NAMALWA (cell line): ENCODE measurements at places on chromosomes 1 and 21.
A peak's percentile ranks its signal among the peaks of the same experiment; 100 is the strongest.

- no peak for DNase-seq
These were observed 10.2 kb upstream of the MAGI3 start for GRCh38 chr1:113380075-113380474.

- peak; percentile 72 for DNase-seq
These were observed at the start of gene CELSR2 for GRCh38 chr1:109248797-109249629. Gene CELSR2, plus strand, starts transcription at chr1:109249539. Its CDS starts 541 bp downstream, at chr1:109250080.

DNA sequence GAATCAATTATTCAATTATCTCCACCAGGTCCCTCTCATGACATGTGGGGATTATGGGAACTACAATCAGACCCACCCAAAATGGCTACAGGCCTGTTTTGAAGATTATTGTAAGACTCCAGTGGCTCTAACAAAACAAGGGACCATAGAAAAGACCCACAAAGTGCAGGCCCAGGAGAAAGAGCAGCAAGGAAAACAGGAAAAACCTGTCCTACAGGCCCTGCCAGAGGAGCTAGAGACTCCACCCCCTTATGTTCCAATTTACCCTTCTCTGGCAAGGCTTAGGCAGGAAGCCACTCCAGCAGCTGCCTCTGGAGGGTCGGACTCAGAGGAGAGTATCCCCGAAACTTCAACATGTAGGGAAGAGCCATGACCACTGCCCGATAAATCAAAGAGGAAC, 96.5 kb downstream of the LIPI start:
- no peak for DNase-seq

DNA sequence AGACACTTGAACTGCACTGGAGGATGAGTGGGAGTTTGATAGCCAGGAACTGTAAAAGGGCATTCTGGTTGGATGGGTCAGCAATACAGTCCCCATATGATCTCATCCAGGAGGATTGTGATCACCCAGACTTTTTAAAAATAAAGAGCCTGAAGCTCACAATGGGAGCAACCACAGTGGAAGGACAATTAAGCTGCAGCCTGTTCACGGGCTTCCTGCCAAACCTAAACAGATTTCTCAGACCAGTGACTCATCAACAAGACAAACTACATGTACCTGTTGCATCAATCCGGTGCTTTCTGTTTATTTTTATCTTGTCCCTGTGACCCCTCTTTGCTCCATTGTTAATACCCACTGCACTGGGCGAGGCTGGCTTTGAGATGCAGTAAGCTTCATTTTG, 52.3 kb downstream of the PAPPA2 start:
- DNase-seq: no peak

- no peak for DNase-seq
These were observed 28.5 kb downstream of the LRRC8B start for GRCh38 chr1:89553157-89553556.

GRCh38 chr1:70382682-70383081, 28.2 kb upstream of the ANKRD13C start:
- no peak for DNase-seq

- no peak for DNase-seq
These were observed 178.2 kb downstream of the FOXD2 start for GRCh38 chr1:47616036-47616435.

GRCh38 chr1:36572906-36573305, 90.2 kb upstream of the CSF3R start:
- DNase-seq: no peak

- no peak for DNase-seq
These were observed 299.7 kb upstream of the KAZN start for GRCh38 chr1:14298806-14299205.

DNA sequence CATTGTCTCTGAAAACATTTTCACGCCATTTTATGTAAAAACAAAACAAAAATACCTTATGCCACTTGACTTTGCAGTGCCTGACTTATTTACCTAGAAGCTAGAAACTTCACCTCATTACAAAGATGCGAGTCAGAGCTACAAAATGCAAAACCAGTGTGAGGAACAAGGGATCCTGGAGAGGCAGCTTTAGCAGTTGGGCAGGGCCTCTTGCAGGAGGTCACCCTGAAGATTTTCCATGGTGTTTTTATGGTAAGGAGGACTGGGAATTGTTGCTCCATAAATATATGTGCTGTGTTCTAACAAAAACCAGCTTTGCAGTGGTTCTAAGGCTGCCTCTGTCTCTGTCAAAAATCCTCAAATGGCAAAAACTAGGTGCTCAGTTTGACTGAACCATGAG, 36.4 kb upstream of the TARBP1 start:
- no peak for DNase-seq

DNA sequence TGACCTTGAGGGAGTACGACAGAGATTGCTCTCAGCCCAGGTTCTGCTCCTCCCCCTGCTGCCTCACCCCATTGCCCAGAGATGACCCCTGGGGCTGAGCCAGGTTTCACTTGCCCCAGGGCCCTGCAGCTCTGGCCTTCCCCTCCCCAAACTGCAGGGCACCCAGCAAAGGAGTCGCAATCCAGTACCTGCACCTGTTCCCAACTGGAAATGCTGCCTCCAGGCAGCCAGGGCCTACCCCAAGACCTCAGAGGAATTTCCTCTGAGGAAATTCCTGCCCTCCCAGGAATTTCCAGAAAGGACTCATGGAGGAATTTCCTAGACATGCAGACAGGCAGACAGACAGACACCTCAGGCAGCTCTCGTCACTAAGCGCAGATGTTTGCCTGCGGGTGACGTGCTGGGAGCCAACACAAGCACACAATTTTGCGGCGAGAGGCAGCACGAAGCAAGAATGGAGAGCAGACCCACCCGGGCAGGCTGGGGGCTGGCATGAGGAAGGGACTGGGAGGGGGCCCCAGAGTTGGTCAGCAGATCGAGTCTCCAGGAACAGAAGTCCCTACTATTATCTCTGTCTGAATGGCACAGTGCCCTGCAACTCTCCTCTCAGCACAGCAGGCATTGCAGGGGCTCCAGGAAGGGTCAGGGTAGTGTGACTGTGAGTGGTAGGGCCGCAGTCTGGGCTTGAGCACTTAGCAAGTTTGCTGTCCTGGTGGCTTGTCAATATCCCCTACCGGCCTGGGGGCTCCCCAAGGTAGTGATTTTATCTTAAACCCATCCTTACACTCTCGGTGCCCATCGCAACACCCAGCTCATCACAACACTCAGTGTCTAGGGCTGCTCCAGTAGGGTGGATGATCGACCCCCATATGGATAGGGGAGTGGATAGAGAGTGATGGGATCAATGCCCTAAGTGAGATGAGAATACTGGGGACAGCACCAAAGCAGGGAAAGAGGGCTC, 2.9 kb upstream of the EFNA1 start:
- DNase-seq: no peak

- DNase-seq: no peak
These were observed 111.8 kb upstream of the ADAR start for GRCh38 chr1:154719586-154720327.

GRCh38 chr21:38282921-38283320, 26.1 kb downstream of the KCNJ15 start:
- no peak for DNase-seq

DNA sequence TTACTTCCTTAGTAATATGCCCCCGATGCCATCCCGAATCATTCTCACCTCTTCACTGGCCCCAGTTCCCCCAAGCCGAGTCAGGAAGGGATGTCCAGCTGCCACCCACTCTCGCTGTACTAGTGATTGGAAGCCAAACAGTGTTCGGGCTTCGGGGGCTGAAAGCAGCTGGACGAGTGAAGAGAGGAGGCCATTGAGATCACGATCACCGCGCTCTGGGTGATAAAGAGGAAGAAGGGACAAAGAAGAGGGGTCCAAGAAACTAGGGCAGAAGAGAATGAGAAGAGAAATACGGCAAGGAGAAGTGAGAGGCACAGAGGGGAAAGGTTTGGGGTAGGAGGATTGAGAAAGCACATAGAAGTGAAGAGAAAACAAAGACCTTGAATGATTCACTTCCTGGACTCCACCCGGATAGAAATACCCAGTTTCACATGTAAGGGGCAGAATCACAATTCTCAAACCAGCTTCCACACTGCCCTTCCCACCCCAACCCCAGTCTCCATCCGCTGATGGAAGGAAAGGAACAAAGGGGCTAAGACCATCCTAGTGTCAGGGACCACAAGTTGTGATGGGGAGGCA, 3.7 kb upstream of the SF3B4 start:
- DNase-seq: no peak

DNA sequence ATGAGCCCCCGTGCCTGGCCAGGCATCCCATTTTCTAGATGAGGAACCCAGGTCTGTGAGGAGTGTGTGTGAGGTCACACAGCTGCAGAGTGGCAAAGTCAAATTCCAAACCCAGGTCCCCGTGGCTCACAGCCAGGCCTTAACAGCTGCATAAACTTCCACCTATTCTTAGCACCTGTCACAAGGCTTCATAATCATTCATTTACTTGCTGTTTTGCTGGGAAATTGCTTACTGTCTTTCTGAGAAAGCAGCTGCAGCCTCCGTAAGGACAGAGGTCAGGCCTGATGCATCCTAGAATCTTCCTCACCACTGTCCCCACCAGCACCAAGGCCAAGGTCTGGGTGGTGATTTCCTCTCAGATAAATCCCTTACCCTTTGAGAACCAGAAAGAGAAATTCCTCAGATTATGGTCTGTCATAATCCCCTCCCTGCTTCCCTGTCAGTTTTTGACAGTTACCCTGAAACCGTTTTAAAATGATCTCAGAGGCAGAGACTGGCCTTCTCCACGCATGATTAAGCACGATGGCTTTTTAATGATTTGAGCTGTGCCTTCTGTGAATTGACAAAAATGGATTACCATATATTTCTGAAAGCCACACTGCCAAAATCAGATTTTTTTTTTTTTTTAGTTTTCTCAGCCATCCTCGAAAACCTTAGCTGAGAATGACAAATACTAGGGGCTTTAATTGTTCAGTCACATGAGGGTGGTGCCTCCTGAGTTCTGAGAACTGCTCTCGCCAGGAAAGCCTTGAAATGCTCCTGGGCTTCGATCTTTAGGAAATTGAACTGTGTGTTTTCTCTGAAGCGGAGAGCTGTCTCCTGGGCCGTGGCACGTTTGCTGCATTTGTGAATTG, 70.0 kb upstream of the SELENON start:
- peak; percentile 58 for DNase-seq

DNA sequence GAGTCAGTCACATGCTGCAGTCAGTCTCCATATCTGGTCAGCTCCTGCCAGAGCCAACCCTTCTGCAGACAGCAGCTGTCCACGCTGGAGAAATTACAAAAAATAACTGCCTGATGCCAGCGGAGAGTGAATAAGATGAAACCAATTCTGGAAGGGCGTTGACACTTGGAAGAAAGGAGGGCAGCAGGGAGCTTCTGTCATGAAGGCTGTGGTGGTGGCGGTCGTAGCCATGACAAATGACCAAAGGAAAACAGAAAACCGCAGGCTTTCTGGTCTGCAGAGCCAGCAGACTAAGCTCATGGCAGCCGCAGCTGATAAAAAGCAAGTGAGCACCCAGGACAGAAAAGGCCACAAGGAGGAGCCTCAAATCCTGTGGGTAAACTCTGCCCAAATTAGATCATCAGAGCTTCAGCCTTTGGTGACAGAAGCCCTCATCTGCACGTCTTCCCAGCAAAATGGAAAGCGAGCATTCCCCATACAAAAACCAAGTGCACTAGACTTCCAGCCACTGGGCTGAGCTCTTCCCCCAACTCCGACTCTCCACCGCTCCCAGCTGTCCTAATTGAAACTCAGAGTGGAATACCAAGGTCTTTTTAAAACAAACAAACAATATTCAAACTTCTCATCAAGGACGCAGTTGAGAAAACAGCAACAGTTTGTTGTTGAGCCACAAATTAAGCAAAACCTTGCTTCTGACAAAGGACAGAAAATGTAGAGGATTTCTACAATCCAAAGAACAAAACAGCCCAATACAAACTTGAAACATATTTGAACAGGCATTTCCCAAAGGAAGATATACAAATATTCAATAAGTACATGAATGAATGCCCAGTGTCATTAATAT, 28.7 kb downstream of the RSPH1 start:
- DNase-seq: peak; percentile 56

- no peak for DNase-seq
These were observed 338.8 kb downstream of the MATN1 start for GRCh38 chr1:30384286-30385245.

GRCh38 chr1:5427026-5427613, 565.1 kb downstream of the NPHP4 start:
- no peak for DNase-seq

GRCh38 chr1:38500891-38501290, 358.7 kb downstream of the RRAGC start:
- no peak for DNase-seq

DNA sequence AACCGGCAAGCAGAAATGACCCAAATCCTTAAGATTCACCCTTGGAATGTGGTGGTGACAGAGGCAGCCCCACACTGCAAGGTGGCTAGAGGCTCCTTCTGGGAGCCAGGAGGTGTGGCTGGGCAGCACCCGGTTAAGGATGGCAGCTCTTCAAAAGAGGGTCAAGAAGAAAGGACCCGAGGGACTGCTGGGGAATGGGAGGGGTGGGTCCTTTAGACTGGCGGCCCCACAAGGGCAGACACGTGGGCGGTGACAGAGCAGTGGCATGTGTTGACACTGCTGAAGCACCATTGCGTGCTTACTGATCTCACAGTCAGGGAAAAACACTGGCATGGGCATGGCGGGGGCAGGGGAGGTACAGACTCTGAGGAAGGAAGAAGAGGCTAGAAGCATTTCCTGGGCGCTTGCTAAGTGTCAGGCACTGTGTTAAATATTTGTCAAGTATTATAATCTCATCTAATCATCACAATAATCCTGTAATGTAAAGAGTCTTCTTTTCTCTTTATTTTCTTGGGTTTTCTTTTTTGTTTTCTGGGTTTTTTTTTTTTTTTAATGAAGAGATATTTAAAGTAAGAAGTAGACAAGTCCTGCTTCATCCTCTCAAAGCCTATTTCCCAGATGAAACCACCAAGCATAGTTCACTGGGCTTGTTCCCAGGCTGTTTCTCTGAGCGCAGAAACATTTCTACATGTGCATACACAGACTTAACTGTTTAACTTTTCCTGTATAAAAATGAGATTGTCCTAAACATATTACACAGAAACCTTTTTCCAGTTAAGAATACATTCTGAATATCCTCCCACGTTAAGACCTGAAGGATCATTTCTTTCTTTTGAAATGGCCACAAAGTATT, 165.8 kb upstream of the EDN2 start:
- no peak for DNase-seq

- DNase-seq: no peak
These were observed 18.4 kb downstream of the RIT1 start for GRCh38 chr1:155892796-155893195.

- no peak for DNase-seq
These were observed 23.4 kb upstream of the DR1 start for GRCh38 chr1:93322349-93322748.

- no peak for DNase-seq
These were observed 1648.4 kb downstream of the KCNT2 start for GRCh38 chr1:194959795-194960194.

DNA sequence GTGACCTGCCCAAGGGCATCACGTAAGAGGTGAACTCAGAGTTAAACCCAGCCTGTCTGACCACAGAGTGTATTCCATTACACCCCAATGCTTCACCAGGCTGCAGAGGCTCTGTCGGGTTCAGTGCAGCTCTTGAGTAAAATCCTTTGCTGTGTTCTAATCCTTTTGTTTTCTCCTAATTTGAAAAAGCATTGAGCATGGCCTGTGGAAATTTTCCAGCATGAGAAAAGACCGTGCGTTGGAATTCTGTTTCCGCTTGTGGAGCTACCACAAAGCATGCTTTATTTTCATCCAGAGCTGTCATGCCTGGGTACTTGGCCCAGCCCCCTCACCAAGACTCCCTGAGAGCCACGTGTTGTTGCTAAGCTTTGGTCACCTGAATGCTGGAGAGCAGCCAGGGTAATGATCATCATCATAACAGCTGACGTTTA, 317.6 kb downstream of the PRDM2 start:
- no peak for DNase-seq

- DNase-seq: no peak
These were observed 403.7 kb upstream of the B3GALT2 start for GRCh38 chr1:193590102-193590501.

GRCh38 chr1:117535821-117536220, 70.0 kb upstream of the TENT5C start:
- DNase-seq: no peak
